ENCODE measurements at places on chromosomes 6 and 20.
A peak's percentile ranks its signal among the peaks of the same experiment; 100 is the strongest.

DNA sequence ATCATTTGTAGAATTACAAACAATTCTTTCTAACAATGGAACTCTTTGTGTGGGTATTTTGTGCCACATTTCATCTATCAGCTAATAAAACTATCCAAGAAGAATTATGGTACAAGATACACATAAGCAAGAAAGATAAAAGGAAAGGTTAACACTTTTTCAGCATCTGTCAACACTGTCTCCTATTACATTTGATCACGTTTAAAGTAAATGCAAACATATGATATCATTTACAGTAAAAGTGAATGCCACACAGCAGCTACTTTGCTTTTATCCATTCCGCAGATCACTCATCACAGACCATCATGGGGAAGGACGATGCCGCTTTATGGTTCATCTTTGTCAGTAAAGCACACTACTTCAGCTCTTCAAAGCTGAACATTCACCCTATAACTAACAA is 456.4 kb upstream of the MANEA start:
- DNase-seq = no peak

GRCh38 chr6:119444642-119445557 is 95.3 kb upstream of the MAN1A1 start:
- no peak for DNase-seq

DNA sequence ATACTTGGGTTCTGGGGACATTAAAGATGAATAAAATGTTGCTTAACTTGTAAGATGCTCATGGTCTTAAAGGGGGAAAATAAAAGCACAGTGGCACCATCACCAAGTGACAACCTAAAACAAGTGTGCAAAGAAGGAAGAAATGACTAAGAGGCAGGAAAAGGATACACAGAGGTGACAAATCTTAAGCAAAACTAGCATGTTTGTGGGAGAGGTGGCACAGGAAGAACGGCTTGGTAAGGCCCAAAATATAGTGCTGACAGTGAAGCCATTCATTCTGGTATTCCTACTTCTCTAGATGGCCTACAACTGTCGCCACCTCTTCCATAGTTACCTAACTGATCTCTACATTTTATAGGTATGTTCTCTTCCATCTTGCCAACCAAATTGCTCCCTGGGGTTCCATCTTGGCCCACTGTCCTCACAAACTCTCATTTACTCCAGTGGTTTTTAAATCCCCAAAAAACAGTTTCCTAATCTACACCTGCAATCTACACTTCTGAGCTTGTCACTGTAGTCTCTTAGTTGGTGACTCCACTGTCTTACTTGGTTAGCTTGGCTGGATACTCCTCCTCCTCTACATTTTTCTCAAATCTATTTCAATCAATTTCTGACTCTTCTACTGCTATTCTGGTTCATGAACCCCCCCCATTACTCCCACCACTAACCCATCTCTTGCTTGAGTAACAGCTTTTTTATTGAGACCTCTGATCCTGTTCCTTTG is 33.5 kb downstream of the FAM8A1 start:
- peak; percentile 3 for DNase-seq

- no peak for DNase-seq
Measured at GRCh38 chr6:120056085-120056484, 706.5 kb upstream of the MAN1A1 start.
